GM23248 (cell line): ENCODE measurements at places on chromosomes 3 and 15.

- H3K4me1 ChIP-seq = peaks cover 13% of the 10 kb centered on the region
- H3K27me3 ChIP-seq = peaks cover 12% of the 10 kb centered on the region; the same call in 1 of the 2 replicates
Measured at GRCh38 chr15:47384776-47385175, 332.5 kb upstream of the SEMA6D start.

DNA sequence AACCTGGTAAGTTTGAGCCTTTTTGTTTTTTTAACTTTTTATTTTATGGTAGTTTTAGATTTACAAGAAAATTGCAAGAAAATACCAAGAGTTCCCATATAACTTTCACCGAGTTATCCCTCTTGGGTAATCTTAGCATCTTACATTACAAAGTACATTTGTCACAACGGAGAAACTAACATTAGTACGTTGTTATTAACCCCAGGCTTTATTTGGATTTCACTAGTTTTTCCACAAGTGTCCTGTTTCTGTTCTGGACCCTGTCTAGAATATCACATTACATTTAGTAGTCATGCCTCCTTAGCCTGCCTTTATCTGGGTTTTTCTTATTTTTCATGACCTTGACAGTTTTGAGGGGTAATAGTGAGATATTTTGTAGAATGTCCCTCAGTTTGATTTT is 53.5 kb upstream of the KPNA4 start:
- no peak overlapping the region for H3K4me3 ChIP-seq
- H3K36me3 ChIP-seq = no peaks in the 10 kb centered on the region

DNA sequence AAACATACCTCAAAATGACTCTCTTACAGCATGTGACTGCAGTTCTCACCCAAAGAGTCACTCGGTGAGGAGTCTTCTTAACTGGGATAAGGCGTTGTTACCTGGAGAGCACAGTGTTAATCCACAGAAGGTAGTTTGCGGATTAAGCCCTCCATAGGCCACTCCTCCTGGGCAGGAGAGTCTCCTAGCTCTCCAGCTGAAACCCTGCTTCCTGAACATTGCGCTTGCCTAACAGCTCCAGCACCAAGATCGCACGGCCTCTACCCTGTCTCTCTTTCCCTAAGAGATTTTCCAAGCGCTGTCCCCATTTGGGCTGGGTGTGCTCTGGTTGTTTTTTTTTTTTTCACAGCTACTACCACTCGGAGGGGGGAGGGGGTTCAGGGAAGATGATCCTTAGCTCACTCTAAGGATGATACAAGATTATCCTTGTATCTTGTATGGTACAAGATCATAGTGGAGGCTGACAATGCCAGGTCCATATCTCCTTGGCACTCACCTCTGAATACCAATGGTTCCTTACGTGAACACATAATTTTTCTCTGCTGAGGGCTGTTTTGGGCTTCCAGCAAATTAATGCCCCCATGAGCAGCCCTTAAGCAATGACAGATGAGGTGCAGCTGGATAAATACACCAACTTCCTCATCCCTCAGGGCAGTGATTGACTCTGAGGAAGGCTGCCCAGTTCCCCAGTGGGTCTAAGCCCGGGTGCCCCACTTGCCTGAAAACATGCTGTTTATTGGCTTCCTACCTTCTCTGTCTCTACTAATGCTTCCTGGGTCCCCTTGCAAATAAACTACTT is 185.2 kb upstream of the TSC22D2 start:
- no peak overlapping the region for H3K27ac ChIP-seq
- no peak for DNase-seq
- no peaks in the 10 kb centered on the region for H3K4me1 ChIP-seq
- H3K4me3 ChIP-seq = no peak overlapping the region
- H3K27me3 ChIP-seq = no peaks in the 10 kb centered on the region

DNA sequence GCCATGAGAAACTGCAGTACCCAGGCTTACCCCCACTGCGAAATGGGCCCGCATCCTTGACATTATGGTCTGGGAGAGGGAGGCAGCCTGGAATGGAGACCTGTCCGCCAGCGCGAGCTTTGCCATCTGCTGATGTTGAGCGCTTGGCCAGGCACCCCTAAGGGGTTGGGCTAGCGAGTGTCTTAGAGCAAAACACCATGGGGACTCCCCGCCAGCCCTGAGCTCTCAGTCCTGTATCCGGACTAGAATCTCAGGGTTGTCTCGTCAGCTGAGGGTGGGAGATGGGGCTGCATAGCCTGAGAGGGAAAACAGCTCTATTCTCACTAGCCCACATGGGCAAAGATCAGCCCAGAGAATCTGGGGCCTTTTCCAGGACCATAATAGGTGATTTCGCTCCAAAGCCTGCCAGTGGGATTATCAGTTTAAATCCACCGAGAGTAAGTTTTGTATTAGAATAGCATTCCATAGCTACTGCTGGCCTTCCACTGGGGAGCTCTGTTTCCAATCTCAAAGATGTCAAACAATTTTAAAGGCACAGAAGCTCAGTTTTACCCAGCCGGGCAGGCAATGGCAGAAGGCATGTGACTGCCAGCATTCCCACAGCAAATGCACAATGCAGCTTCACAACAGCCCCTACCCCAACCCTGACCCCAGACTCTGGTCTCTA is 167.5 kb upstream of the TPM1 start:
- H3K27ac ChIP-seq = no peak overlapping the region
- no peaks in the 10 kb centered on the region; the same call in 1 of the 2 replicates for H3K4me1 ChIP-seq
- no peaks in the 10 kb centered on the region for H3K27me3 ChIP-seq
- no peak overlapping the region for H3K4me3 ChIP-seq
- no peaks in the 10 kb centered on the region for H3K36me3 ChIP-seq
- DNase-seq = no peak

DNA sequence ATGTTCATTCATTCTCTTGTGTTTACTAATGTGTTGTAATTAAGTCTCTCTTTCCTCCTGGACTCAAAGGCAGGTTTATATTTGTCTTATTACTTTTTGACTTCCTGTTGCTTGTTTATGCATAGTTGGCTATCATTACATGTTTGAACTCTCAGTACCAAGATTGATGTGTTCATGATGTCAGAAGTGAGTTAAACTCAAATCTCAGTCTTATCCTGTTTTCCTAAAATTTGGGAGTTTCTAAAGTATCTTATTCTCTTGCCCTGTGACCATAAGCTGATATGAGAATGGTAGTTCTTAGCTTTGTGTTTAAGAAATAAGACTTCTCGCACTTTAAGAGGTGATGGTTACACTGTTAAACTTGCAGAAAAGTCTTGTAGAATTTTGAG is 5.2 kb downstream of the GLCE start:
- no peak for DNase-seq
- H3K4me3 ChIP-seq = no peak overlapping the region
- H3K27me3 ChIP-seq = no peaks in the 10 kb centered on the region
- no peak overlapping the region for H3K27ac ChIP-seq
- H3K4me1 ChIP-seq = no peaks in the 10 kb centered on the region

- no peaks in the 10 kb centered on the region for H3K27me3 ChIP-seq
- DNase-seq = peak; percentile 42
- peaks cover 20% of the 10 kb centered on the region for H3K4me1 ChIP-seq
Measured at GRCh38 chr3:86814918-86815655, 175.9 kb downstream of the VGLL3 start.
